Panc1 (cell line): ENCODE measurements at places on chromosomes 11 and 22. TPM values are rescaled to one million over a fixed set of nuclear protein-coding genes. Genes with fewer than 3 reads are reported as not detected.

Gene LGR4
- total RNA-seq: 61.8 TPM

Gene KREMEN1
- 2.2 TPM for total RNA-seq

GRCh38 chr11:22558664-22559063 lies 67.0 kb downstream of the FANCF start:
- no peaks in the 10 kb centered on the region for H3K27me3 ChIP-seq
- H3K4me3 ChIP-seq: no peak overlapping the region
- no peak overlapping the region for H3K27ac ChIP-seq
- DNase-seq: no peak

GRCh38 chr11:11605821-11606450 lies 15.9 kb downstream of the GALNT18 start:
- no peaks in the 10 kb centered on the region for H3K36me3 ChIP-seq
- H3K4me3 ChIP-seq: no peak overlapping the region
- H3K4me1 ChIP-seq: peaks cover 3% of the 10 kb centered on the region; the same call in 1 of the 2 replicates
- no peak for DNase-seq

- no peak overlapping the region for H3K27ac ChIP-seq
- no peak overlapping the region for H3K4me3 ChIP-seq
- no peak for DNase-seq
- H3K4me1 ChIP-seq: no peaks in the 10 kb centered on the region
- H3K27me3 ChIP-seq: no peaks in the 10 kb centered on the region
Observed at GRCh38 chr11:115198321-115198741, 305.9 kb downstream of the CADM1 start.

- no peak for DNase-seq
- H3K27ac ChIP-seq: peak overlapping the region; percentile 24; the same call in 1 of the 2 replicates
- H3K36me3 ChIP-seq: no peaks in the 10 kb centered on the region
- H3K4me3 ChIP-seq: no peak overlapping the region
- no peaks in the 10 kb centered on the region; the same call in 1 of the 2 replicates for H3K4me1 ChIP-seq
Observed at GRCh38 chr11:9330387-9331384, 16.3 kb upstream of the TMEM41B start.

Gene NAV2
- total RNA-seq: 22.7 TPM

GRCh38 chr11:1757861-1758610 lies 5.7 kb downstream of the CTSD start:
- no peak overlapping the region for H3K4me3 ChIP-seq
- no peaks in the 10 kb centered on the region for H3K27me3 ChIP-seq
- peaks cover 81% of the 10 kb centered on the region for H3K4me1 ChIP-seq
- H3K36me3 ChIP-seq: peaks cover 8% of the 10 kb centered on the region; the same call in 1 of the 2 replicates

GRCh38 chr11:44839458-44840084 lies 111.1 kb downstream of the TP53I11 start:
- no peak for DNase-seq
- no peak overlapping the region for H3K4me3 ChIP-seq
- no peaks in the 10 kb centered on the region for H3K36me3 ChIP-seq
- peaks cover 4% of the 10 kb centered on the region; the same call in 1 of the 2 replicates for H3K4me1 ChIP-seq
- no peaks in the 10 kb centered on the region for H3K27me3 ChIP-seq
- H3K27ac ChIP-seq: no peak overlapping the region

Gene MB
- total RNA-seq: 17.3 TPM

GRCh38 chr11:20078846-20079245 lies 81.4 kb downstream of the DBX1 start:
- no peak for DNase-seq
- H3K27ac ChIP-seq: no peak overlapping the region
- H3K4me3 ChIP-seq: no peak overlapping the region
- H3K36me3 ChIP-seq: no peaks in the 10 kb centered on the region
- H3K27me3 ChIP-seq: no peaks in the 10 kb centered on the region

Gene FOSL1
- 186 TPM for total RNA-seq

- no peak for DNase-seq
- no peaks in the 10 kb centered on the region for H3K27me3 ChIP-seq
- H3K27ac ChIP-seq: no peak overlapping the region
- no peaks in the 10 kb centered on the region for H3K36me3 ChIP-seq
Observed at GRCh38 chr11:123137431-123138224, 57.4 kb downstream of the CLMP start.

Gene IL10RA
- 0.41 TPM for total RNA-seq

DNA sequence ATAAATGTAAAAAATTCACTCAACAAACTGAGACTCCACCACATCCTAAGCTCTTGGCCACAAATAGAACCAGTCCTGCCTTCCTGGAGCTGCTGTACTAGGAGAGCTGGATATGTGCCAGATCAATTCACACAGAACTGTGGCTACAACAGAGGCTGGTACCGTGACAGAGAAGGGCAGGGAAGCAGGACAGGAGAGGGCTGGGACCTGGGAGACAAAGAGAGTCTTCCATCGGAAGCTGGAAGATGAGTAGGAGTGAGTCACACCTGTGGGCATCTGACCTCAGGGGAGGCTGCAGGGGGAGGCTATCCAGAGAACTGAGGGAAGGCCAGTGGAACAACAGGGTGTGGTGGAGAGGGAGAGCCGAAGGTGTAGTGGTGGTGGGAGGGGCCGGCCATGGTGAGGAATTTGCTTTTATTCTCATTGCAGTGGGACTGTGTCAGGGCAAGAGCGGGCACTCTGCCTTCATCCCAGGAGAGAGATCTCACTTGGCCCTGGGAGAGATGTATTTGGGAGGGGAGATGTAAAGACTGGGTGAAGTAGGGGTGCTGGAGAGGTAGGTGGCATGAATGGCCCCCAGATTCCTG lies 1.9 kb upstream of the LTBP3 start:
- H3K36me3 ChIP-seq: no peaks in the 10 kb centered on the region
- peak overlapping the region; percentile 5; the same call in 1 of the 2 replicates for H3K4me3 ChIP-seq
- DNase-seq: no peak
- no peaks in the 10 kb centered on the region for H3K27me3 ChIP-seq

Gene KRTAP5-1
- total RNA-seq: not detected

GRCh38 chr11:86615487-86615886 lies 56.9 kb downstream of the ME3 start:
- H3K27me3 ChIP-seq: no peaks in the 10 kb centered on the region
- DNase-seq: no peak
- peaks cover 3% of the 10 kb centered on the region for H3K4me1 ChIP-seq
- H3K36me3 ChIP-seq: no peaks in the 10 kb centered on the region
- H3K4me3 ChIP-seq: no peak overlapping the region

GRCh38 chr11:22774716-22775115 lies 54.9 kb downstream of the SVIP start:
- no peak overlapping the region for H3K27ac ChIP-seq
- DNase-seq: no peak
- no peaks in the 10 kb centered on the region for H3K27me3 ChIP-seq

- DNase-seq: no peak
- no peak overlapping the region for H3K27ac ChIP-seq
- H3K4me3 ChIP-seq: no peak overlapping the region
Observed at GRCh38 chr11:122922893-122923292, 40.3 kb downstream of the JHY start.

GRCh38 chr22:31776231-31776630 lies 22.4 kb downstream of the DEPDC5 start:
- no peak overlapping the region for H3K4me3 ChIP-seq
- no peak overlapping the region for H3K27ac ChIP-seq
- no peak for DNase-seq
- peaks cover 2% of the 10 kb centered on the region; the same call in 1 of the 2 replicates for H3K36me3 ChIP-seq
- H3K4me1 ChIP-seq: no peaks in the 10 kb centered on the region

DNA sequence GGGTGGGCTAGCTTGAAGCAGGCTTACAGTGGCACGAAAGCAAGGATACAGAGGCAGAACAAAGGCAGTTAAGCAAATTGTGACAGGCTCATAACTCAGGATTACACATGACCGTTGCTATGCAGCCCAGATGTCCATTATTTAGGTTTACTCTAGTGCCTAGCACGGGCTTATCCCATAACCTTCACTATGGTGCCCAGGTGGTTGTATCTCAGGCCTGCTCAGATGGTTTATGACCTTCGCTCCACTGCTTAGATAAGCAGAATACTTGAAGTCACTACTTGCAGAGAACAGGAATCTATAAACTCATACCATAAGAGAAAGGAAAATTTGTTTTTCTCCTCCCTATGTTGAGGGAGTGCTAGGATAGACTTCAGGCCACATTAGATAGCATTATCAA lies 9.0 kb downstream of the OR6M1 start:
- no peak overlapping the region for H3K4me3 ChIP-seq
- no peak for DNase-seq
- H3K4me1 ChIP-seq: no peaks in the 10 kb centered on the region
- H3K27me3 ChIP-seq: no peaks in the 10 kb centered on the region
- no peaks in the 10 kb centered on the region for H3K36me3 ChIP-seq
- no peak overlapping the region for H3K27ac ChIP-seq

DNA sequence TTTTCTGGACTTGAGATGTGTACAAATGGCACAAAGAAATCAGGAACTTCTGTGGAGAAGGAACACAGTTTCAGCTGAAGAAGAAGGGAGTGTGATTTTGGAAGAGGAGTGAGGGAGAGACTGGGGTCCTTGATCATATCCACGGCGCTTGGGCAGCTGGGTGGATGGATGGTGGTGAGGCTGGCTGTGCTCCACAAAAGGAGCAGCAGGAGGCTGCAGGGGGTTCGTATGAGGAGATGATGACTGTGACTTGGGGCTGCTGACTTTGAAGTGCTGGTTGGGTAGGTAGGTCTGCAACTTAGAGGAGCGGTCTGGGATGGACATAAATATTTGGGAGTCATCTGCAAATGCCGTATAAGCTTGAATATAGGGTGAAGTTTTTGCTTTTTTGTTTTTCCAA lies 1.3 kb upstream of the DCHS1 start:
- no peak for DNase-seq
- H3K27ac ChIP-seq: no peak overlapping the region
- H3K36me3 ChIP-seq: no peaks in the 10 kb centered on the region; the same call in 1 of the 2 replicates
- H3K4me1 ChIP-seq: no peaks in the 10 kb centered on the region
- peaks cover 58% of the 10 kb centered on the region for H3K27me3 ChIP-seq
- no peak overlapping the region for H3K4me3 ChIP-seq

DNA sequence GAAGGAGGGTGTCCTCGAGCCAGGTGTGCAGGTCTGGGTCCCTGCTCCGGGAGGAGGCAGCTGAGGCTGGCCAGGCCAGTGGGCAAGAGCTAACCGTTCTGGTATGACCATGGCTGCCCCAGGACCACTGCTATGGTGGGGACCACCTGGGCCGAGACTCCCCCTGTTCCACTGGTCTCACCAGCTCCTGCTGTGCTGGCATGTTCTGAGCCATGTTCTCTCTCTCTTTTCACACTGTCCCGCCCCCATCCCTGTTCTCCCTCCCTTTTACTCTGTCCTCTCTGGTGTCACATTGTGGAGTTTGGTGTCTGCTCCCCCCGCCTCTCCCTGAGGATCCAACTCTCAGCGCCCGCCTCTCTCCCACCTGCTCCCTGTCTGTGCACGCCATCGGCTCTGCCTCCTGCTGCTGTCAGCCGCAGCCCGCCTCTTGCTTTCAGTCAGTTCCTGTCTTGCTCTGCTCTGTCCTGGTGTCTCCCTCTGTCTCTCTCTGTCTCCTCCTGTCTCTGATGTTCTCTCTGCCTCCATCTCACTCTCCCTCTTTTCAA lies 66.4 kb downstream of the LRRC32 start:
- H3K36me3 ChIP-seq: no peaks in the 10 kb centered on the region
- H3K4me1 ChIP-seq: 0 out of 2 replicates have a peak, but pooled peaks cover 2% of the 10 kb centered on the region
- DNase-seq: no peak
- no peak overlapping the region for H3K4me3 ChIP-seq

Gene MAP6
- 0.21 TPM for total RNA-seq

- no peak overlapping the region for H3K27ac ChIP-seq
- no peak for DNase-seq
- no peaks in the 10 kb centered on the region for H3K36me3 ChIP-seq
- no peak overlapping the region for H3K4me3 ChIP-seq
- no peaks in the 10 kb centered on the region; the same call in 1 of the 2 replicates for H3K4me1 ChIP-seq
Observed at GRCh38 chr11:34493468-34493867, 20.1 kb downstream of the ELF5 start.

DNA sequence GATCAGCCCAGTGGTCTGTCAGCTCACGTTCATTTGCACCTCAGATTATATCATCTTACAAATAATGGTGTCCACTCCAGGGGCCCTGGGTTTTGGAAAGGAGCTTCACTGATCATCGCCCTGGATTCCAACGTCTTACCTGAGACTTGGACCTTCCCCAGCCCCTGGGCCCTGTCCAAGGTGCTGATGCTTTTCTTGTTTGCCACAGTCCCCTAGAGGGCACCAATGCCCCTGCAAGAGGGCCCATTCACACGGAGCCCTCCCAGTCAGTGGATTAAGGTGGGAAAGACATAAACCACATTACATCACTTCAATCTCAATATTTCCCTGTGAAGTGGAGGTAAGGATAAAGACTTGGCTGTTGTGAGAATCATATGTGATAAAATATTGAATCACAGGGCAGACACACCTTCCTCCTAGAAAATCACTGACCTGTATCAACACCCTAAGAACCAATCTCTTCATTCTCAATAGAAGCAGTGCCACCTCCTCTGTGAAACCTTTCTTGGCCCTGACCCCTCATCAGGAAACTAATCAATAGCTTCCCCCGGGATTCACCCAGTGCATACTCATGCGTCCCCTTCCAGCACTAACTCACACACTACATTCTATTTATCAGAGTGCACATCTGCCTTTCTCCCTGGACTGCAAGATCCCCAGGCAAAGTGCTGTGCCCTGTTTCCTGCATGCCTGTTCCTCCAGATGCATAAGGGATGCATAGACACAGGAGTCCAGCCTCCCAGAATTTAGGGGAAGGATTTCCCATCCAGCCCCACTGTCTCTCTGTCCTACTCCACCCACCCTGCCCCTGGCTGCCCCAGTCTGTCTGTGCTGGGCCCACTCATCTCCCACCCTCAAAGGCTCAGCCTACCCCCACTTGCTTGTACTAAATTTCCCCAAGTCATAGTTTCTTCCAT lies 167.0 kb downstream of the BUD13 start:
- no peak overlapping the region for H3K27ac ChIP-seq
- no peaks in the 10 kb centered on the region for H3K36me3 ChIP-seq
- DNase-seq: no peak
- H3K4me1 ChIP-seq: no peaks in the 10 kb centered on the region
- H3K27me3 ChIP-seq: peaks cover 5% of the 10 kb centered on the region; the same call in 1 of the 2 replicates

DNA sequence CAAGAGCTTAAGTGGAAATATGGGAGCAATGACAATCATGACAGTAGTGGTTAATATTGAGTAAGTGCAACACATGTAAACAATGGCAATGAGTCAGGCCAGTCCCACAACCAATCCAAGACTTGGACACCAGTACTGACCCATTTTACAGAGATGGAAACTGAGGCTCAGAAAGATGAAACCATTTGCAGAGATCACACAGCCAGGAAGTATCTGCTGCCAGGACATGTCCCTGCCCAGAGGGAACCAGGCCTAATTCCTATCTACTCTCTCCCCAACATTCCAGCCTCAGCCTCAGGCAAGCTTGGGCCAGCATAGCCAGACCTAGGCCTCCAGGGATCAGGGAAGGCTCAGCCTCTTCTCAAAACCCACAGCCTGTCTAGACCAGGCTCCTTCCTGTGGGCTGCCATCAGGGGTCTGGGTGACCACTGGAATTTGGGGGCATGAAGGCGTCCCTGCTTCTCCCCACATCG lies 395.1 kb downstream of the MN1 start:
- no peaks in the 10 kb centered on the region for H3K27me3 ChIP-seq
- no peak for DNase-seq
- peak overlapping the region; percentile 34 for H3K27ac ChIP-seq
- H3K4me3 ChIP-seq: no peak overlapping the region
- no peaks in the 10 kb centered on the region for H3K36me3 ChIP-seq
- no peaks in the 10 kb centered on the region for H3K4me1 ChIP-seq
